CD4-positive, alpha-beta T cell treated with Interleukin-17A for 1 hour (primary cell): ENCODE measurements at places on chromosomes 6 and 20.

DNA sequence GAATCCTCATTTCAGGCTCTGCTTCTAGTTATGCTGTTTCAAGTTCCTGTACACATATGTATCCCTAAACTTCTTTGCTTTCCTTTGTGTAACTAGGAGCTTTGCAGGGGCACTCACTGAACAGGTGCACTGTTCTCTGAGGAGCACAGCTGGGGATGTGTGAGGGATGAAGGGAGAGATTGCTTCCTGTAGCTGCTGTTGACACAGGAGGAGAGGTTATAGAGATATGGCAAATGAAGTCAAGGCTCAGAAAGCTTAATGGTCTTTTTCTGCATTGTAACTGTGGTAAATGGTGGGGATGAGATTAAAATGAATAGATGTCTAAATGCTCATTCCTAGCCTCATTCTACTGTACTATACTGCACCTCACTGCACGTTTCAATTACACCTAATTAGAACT, 454.3 kb downstream of the BTBD3 start:
- DNase-seq: no peak

DNA sequence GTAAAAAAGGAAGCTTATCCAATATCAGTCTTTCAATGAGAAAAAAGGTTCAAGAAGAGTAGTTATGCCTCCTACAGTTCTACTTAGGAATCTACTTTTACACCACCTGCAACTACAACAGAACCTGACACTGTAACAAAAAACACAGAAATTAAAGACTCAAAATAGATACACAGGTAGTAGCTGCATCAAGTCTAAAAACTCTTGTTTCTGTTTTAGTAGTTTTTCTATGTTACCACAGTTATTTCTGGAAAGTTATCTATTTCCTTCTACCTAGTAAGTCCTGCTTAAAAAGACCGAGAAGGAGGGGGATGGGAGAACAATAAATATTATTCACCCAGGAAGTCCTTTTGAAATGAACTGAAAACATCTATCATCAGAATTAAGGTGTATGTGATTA, 52.5 kb downstream of the ATG5 start:
- DNase-seq: no peak

DNA sequence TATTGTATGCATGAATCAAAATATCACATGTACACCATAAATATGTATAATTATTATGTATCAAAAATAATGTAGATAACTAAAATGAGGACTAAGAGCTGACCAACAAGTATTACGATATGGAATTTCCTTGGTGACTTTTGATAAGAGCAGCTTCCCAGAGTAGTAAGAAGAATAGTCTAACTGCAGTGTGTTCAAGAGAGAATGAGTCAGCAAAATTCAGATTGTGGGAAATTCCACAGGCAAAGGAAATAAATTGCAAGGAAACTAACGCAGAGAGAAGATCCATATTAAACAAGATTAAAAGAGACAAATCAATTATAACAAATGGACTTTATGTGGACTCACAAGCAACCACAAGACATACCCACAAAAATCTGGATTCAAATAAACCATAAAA, 26.4 kb downstream of the FRK start:
- no peak for DNase-seq

GRCh38 chr6:135115411-135115810, 60.8 kb upstream of the HBS1L start:
- no peak for DNase-seq

DNA sequence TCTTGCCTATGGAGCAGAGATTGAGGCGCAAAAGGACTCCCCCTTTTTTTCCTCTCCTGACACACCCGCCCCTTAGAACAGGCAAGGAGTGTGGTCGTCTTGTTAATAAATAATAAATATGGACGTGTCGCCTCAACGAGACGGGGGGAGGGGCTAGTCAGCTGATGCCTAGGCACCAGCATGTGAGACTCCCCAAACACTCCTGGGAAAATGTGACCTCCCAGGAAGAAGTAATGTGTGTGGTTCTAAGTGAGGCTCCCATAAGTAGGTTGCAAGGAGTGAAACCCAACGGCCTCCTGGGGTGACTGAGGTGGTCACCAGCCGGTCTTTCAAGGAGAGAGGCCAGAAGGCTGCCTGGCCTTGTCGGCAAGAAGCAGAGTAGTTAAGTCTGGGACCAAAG, 1.1 kb upstream of the FAXC start:
- DNase-seq: no peak
